Activated CD4-positive, alpha-beta T cell treated with anti-CD3 and anti-CD28 coated beads, Interleukin-2, amount 50 U/mL, for 4 hours (primary cell): ENCODE measurements at places on chromosomes 16 and 17.

DNA sequence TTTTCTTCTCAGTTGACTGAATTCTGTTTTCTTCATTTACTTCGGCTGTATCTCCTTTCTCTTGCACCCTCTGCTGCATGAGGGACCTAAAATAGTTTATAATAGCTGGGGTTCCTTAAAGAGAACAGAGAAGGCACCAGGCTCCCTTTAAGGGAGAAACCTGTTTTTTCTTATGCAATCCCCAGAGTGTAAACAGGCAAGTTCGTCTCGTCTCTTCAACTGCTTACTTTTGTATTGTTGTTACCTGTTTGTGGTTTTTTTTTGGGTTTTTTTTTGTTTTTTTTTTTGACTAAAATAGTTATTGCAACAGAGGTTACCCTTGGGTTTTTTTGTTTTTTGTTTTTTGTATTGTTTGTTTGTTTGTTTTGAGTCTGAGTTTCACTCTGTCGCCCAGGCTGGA lies 3.7 kb upstream of the LDHD start:
- DNase-seq = no peak

DNA sequence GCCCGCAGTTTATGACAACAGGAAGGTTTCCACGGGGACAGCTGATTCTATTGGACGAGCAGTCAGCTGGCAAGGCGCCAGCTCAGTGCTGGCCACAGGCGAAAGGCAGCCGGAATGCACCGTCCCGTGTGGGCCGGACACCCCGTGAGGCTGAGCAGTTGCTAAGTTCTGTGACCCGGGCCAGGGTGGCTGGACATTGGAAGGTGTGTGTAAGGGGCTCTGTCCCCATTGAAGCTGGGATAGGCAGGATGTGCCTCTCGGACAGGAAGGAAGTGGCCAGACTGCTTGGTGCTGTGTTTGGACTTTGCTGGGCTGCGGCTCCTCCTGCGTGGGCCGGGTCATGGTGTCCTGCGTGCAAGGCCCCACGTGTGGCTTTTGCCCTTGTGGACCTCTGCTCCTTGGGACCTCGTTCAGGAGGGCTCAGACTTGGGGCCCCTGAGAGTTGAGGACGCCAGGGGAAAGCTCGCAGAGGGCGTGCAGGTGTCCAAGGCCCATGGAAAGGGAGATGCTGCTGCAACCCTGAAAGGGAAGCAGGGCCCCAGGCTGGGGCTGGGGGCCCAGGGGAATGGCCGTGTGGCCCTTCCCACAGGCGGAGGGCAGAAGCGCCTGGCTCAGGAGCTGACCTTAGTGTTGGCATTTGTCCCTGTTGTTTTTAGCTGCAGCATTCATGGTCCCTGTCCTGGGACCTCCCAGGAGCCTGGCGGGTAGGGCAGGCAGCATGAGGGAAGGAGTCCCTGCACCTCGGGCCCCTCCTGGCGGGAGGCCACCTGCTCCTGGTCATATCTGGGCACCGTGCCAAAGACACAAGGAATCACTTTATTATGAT lies 10.0 kb downstream of the BAIAP2 start:
- no peak for DNase-seq

DNA sequence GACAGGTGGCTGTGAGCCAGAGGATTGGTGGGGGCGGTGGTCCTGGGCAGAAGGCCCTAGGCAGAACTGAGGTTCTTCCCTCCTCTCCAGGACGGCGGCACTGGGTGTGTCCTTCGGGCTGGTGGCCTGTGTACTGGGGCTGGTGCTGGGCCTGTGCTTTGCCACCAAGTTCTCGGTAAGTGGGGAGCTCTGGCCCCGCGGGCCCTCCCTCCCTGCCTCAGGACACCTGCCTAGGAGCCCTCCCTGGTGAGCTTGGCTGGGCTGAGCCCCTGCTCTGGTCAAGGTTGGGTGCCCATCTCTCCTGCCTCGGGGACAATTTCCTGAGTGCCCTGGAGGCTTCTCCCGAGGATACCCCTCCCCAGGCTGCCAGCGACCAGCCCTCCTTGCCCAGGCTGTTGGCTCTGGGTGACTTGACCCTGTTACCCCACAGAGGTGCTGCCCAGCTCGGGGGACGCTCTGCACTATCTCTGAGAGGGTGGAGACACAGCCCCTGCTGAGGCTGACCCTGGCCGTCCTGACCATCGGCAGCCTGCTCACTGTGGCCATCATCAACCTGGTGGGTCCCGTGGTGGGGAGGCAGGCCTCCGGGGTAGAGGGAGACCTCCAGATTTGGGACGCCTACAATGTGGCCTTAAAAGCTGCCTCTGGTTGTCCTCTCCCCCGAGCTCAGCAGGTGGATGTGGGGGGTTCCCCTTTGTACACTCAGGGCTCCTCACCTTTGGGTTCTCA lies 42.0 kb downstream of the ADCY7 start:
- DNase-seq = no peak

GRCh38 chr17:81034168-81034777 lies 678 bp upstream of the BAIAP2 start:
- no peak for DNase-seq

- no peak for DNase-seq
These were observed 47.9 kb upstream of the ARHGAP17 start for GRCh38 chr16:25063102-25063501.
